NCI-H1930 (cell line): ENCODE measurements at places on chromosomes 6 and 20.

GRCh38 chr6:67287566-67287965 lies 1347.5 kb upstream of the ADGRB3 start:
- DNase-seq: no peak

GRCh38 chr20:21465799-21466198 lies 48.1 kb downstream of the NKX2-2 start:
- no peak for DNase-seq

DNA sequence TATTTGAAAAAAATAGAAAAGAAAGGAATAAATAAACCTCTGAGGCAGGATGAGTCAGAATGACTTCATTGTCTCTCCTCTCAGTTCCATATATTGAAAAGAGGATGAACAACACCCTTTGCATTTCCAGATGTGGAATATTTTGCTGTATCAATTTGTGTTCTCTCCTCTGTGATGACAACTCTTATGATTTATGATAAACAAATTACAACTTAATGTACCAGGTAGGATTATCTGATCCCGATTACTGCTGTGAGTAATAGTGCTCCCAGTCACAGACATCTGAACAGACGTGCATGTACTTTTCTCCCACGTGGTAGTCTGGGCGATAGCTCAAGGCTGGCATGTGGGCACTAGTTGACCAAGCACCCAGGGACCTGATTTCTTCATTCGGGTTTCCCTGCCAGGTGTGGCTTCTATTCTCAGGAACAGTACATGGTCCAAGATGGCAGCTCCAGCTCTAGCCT lies 142.1 kb upstream of the SULF2 start:
- no peak for DNase-seq

- no peak for DNase-seq
These were observed 53.5 kb downstream of the KCNQ5 start for GRCh38 chr6:72675396-72675795.

DNA sequence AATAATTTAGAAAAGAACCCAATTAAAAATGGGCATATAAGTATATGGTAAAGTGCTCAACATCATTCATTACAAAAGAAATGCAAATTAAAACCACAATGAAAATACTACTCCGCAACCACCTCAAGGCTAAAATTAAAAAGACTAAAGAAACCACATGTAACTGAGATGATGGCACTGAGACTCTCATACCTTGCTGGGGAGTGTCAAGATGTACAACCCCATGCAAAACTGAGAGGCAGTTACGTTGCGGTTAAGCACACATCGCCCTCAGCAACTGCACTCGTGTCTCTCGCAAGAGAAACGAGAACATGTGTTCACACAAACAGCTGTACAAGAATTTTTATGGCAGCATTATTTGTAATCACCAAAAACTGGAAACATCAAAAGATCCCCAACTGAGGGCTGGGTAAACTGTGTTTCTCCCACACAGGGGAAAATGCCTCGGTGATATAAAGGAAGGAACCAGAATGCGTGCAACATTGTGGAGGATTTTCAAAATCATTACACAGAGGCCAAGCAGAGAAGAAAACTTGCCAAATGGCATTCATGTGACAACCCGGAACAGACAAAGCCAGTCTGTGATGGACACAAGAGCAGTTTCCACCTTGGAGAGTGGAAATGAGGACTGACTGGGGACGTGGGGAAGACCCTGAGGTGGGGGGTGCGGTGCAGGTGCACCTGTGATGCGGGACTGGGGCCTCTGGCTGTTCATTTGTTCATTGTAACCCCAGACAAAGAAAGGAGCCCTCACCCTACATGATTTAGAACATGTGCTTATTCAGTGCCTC lies 144.9 kb downstream of the WDR27 start:
- no peak for DNase-seq

GRCh38 chr20:56724241-56724757 lies 95.2 kb downstream of the TFAP2C start:
- DNase-seq: no peak

- no peak for DNase-seq
These were observed 47.9 kb downstream of the TRERF1 start for GRCh38 chr6:42403831-42404230.

GRCh38 chr6:89270951-89271721 lies 44.0 kb downstream of the GABRR2 start:
- DNase-seq: no peak

DNA sequence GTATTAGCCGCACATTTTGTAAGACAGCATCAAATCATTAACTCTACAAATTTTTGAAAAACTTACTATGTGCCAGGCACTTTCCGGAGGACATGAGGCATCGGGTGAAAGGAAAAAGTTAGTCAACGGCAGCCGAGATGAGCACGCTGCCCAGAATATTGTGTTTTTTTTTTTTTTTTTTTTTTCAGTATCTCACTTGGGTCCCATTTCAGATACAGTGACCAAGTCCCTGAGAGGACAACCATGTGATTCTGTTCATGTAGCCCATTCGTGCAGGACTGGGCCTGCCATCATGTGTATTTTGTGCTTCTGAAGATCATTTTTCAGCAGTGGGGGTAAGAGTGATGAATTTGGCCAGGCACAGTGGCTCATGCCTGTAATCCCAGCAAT lies 1.3 kb downstream of the SLA2 start:
- DNase-seq: no peak

GRCh38 chr6:113560908-113561307 lies 296.2 kb upstream of the MARCKS start:
- no peak for DNase-seq

- no peak for DNase-seq
These were observed 195.9 kb downstream of the ANKRD60 start for GRCh38 chr20:58032599-58032998.
